GM10248 (cell line): ENCODE measurements at places on chromosomes 3 and 15.
A peak's percentile ranks its signal among the peaks of the same experiment; 100 is the strongest.

GRCh38 chr3:141266797-141267555 lies 35.4 kb downstream of the PXYLP1 start:
- DNase-seq, result peak; percentile 47

DNA sequence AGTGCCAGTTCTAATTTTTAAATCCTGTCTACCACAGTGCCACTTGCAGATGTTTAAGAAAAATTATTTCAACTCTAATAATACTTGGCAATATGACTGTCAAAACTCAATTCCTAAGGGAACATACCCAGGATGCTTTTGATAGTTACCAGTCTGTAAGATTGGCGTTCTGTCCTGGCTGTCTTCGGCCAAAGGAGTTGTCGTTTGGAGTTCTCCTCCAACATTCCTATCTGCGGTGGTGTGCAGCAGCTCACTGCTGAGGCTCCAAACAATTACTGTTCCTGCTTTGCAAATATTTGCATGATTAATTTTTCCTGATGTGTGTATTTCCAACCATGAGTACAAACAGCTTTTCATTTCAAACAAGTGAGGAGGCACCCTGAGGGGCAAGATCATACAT lies 330.8 kb upstream of the DPH6 start:
- DNase-seq, result no peak

DNA sequence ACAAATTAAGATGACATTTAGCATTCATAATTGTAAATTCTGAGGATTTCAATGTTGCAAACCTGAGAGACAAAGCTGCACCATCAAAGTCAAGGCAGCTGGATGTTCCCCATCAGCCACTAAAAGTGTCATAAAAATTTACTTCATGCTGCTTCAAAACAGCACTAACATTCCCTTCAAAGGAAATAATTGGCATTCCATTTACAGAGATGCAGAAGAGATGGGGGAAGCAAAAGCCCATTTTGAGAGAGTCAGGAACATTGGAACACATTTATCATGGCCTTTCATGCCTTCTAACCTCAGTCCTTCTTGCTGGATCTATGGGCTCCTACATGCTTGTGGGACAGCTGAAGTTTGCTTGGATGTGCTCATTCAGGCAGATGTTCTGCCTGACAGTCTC lies 6.4 kb upstream of the TMEM158 start:
- DNase-seq, result no peak

- no peak for DNase-seq
Observed at GRCh38 chr15:42483677-42484076, 7.3 kb downstream of the ZNF106 start.

GRCh38 chr15:98547741-98548138 lies 100.6 kb upstream of the IGF1R start:
- DNase-seq, result no peak

- DNase-seq, result no peak
Observed at GRCh38 chr3:14553871-14554270, 13.7 kb upstream of the GRIP2 start.

- peak; percentile 61 for DNase-seq
Observed at GRCh38 chr15:68818066-68818768, 2.5 kb downstream of the ANP32A start.

GRCh38 chr15:28944696-28945300 lies 59.0 kb downstream of the APBA2 start:
- no peak for DNase-seq

DNA sequence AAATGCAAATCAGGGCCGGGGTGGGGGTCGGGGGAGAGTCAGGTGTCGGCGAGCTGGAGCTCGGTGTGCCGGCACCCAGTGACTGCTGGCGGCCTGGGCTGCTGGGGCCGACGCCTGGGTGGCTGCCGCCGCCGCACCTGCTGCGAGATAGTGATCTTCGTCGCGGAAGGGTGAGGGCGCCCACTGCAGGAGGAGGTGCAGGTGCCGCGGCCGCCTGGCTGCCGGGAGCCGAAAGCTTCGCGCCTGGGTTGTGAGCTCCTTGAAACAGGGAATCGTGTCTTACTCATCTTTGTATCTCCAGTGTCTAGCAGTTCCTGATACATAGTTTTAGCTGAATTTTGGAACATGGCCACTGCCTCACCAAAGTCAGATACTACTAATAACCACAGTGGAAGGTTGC lies 64.0 kb upstream of the CPOX start:
- peak; percentile 71 for DNase-seq

DNA sequence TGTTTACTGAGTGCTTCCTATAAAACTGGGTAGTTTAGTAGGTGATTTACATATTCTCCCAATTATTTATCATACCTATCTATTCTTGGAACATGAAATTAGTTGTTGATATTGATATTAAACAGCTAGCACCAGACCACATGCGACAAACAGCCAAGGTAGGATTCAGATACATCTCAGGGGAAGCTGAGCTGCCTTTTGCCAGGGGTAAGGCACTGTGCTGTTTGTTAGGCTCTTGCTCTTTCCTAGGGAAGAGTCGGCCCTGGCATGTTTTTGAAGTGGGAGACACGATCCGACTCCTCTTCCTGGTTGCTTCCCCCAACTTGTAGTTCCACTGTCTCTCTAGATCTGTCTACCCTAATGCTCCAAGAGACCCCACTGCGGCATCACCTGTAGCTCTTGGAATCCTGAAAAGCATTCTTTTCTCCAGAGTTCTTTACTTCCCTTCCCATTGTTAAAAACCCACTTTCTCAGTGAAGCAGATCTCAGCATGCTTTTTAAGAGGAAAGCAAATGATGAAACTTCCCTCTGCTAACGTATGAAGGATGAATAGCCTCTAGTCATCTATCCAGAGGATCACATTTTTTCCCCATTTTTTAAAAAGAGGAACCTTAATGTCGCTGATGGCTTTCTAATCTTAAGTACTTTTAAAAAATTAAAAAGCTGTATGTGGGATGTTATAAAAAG lies 138.4 kb downstream of the GHSR start:
- no peak for DNase-seq

- no peak for DNase-seq
Observed at GRCh38 chr3:114847564-114847963, 299.5 kb downstream of the ZBTB20 start.

GRCh38 chr3:125207507-125207906 lies 5.0 kb downstream of the SLC12A8 start:
- no peak for DNase-seq

- DNase-seq, result no peak
Observed at GRCh38 chr3:187288131-187288854, 3.2 kb downstream of the MASP1 start.

GRCh38 chr3:45362161-45362560 lies 26.2 kb upstream of the LARS2 start:
- DNase-seq, result no peak
